Endothelial cell (in vitro differentiated cells): ENCODE measurements at places on chromosomes 3 and 15. TPM values are rescaled to one million over a fixed set of nuclear protein-coding genes. Genes with fewer than 3 reads are reported as not detected.

- no peaks in the 10 kb centered on the region for H3K4me1 ChIP-seq
- no peak for DNase-seq
- H3K27me3 ChIP-seq: no peaks in the 10 kb centered on the region
Measured at GRCh38 chr15:63575312-63575711, 21.9 kb upstream of the FBXL22 start.

DNA sequence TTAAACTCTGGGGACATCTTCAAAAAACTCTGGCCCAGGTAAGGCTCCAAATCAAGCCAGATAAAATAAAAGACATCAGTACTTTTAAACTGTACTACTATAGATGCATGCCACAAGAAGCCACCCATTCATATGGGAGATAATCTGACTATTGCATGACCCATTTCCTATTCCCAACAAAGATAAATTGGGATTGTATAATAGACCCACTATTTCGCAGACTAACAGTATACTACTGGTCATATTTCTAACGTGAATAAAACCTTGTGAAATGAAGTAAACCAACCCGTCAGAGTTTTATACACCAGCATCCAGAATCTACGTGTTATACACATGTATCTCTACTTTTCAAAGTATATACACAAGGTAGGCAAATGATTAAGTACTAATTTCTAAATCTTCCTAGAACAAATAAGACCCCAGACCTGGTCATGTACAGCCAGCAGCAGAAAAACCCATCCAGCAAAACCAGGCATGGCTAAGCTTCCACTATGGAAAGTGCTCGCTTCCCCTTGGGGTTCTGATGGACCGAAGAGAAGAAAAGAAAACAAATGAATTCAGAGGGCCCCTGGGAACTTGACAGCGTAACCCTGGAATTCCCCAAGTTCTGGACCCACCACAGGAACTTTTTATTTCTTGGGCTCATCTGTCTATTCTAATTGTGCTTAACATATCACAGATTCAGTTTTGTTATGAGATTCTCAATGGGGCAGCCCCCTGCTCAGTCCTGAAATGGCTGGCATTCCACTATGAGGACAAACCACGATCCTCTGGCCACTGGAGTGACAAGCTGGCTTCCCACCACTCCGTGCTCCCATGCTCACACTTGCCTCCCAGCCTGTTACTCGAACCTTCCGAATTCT, 69.1 kb downstream of the MB21D2 start:
- no peak for DNase-seq
- H3K27ac ChIP-seq: no peak overlapping the region
- H3K36me3 ChIP-seq: no peaks in the 10 kb centered on the region
- no peaks in the 10 kb centered on the region for H3K4me1 ChIP-seq

- no peak overlapping the region for H3K27ac ChIP-seq
- peaks cover 10% of the 10 kb centered on the region for H3K4me1 ChIP-seq
- no peaks in the 10 kb centered on the region for H3K36me3 ChIP-seq
- no peak overlapping the region for H3K4me3 ChIP-seq
Measured at GRCh38 chr15:25858952-25859760, 4.0 kb downstream of the ATP10A start.

GRCh38 chr3:195164573-195165264, 106.2 kb downstream of the XXYLT1 start:
- H3K4me3 ChIP-seq: no peak overlapping the region
- H3K27ac ChIP-seq: no peak overlapping the region
- H3K36me3 ChIP-seq: no peaks in the 10 kb centered on the region
- no peak for DNase-seq
- H3K4me1 ChIP-seq: peaks cover 62% of the 10 kb centered on the region
- H3K27me3 ChIP-seq: peaks cover 5% of the 10 kb centered on the region

DNA sequence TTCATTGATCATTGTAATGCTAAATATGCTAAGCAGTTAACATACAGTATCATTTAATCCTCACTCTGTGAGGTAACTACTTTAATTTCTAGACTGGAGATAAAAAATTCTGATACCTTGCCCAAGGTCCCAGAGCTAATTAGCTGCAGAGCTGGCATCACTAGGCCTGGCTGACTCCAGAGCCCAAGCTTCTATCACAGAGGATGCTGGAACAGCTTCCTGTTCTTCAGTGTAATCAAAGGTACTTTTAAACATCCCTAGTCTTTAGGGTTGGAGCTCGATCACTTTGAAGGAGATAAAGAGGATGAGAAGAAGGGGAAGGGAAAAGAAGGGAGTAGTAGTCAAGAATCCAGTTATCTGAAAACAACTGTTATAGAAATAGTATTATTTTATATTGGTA, 37.1 kb upstream of the BOC start:
- H3K27me3 ChIP-seq: no peaks in the 10 kb centered on the region
- no peak overlapping the region for H3K4me3 ChIP-seq
- no peak overlapping the region for H3K27ac ChIP-seq
- H3K4me1 ChIP-seq: peaks cover 17% of the 10 kb centered on the region

GRCh38 chr15:91294344-91294743, 194.3 kb downstream of the SV2B start:
- H3K36me3 ChIP-seq: no peaks in the 10 kb centered on the region
- H3K27ac ChIP-seq: no peak overlapping the region
- no peak for DNase-seq

GRCh38 chr3:44845528-44846520, 15.9 kb upstream of the TMEM42 start:
- peaks cover 3% of the 10 kb centered on the region for H3K36me3 ChIP-seq
- H3K27me3 ChIP-seq: no peaks in the 10 kb centered on the region

DNA sequence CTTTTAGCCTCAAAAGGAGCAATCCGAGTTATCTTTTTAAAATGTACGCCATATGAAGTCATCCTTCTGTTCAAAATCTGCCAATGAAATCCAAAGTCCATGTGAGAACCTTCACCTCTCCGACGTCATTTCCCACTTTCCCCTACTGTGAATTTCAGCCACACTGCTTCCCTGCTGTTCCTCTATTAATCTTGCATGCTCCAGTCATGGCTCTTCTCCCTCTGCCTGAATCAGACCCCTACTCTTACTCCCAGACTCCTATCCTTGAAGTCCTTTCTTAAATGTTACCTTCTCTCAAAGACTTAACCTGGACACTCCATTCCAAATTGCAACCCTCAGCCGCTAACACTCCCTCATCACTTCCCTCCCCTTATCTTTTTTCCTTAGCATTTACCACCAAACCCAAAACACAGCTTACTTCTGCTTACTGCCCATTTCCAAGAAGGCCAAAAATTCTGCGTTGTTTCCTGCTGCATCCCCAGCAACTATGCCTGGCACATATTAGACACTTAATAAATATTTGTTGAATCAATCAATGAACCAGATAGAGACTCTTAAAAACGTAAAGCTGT, 1.2 kb downstream of the NKIRAS1 start:
- peak overlapping the region; percentile 68 for H3K27ac ChIP-seq
- H3K27me3 ChIP-seq: peaks cover 8% of the 10 kb centered on the region
- H3K36me3 ChIP-seq: peaks cover 31% of the 10 kb centered on the region
- H3K4me1 ChIP-seq: peaks cover 29% of the 10 kb centered on the region
- DNase-seq: no peak

Gene RLBP1
- not detected for total RNA-seq

GRCh38 chr3:115146418-115147328, at the start of gene ZBTB20:
Gene ZBTB20, minus strand, starts transcription at chr3:115147288.
- H3K27ac ChIP-seq: peak within 1 kb of the TSS; percentile 95
- H3K4me1 ChIP-seq: peaks cover 7% of the 10 kb centered on the region
- peak within 1 kb of the TSS; percentile 97 for H3K4me3 ChIP-seq
- H3K27me3 ChIP-seq: peaks cover 4% of the 10 kb centered on the region
- H3K36me3 ChIP-seq: no peaks in the 10 kb centered on the region
- DNase-seq: peak; percentile 66

DNA sequence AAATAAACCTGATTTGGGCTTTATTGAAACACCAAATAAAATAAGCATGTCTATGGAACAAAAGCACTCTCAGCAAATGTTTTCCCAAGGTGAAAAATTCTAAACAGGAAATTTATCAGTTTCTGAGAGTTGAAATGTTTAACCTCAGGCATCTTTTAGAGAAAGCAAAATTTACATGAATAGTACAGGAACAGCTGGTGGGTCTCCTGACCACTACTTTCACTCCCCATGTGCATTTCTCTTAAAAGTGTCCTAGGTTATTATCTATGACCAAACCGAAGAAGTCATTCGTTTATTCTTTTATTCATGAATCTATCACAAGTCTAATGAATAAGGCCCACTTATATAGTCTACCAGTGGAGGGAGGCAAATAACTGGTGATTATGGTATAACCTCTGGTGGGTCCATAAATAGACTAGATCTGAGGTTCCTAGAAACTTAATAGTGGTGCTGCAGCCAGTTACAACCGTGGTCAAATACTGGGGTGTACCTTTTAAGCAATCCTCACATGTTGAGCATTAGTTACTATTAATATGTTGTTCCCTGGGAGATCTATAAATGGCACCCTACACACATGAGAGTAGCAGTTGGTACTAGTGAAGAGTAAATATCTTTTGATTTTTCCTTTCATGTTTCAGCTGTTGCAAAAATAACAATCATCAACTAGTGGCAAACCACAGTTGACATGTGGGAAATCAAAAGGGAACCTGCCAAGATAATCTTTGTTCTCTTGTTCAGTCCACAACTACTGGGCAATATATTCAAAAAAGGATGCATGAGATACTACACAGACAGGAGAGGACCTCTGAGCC, 169.3 kb upstream of the STAC start:
- H3K36me3 ChIP-seq: no peaks in the 10 kb centered on the region
- DNase-seq: no peak
- H3K27me3 ChIP-seq: no peaks in the 10 kb centered on the region
- no peak overlapping the region for H3K27ac ChIP-seq
- H3K4me1 ChIP-seq: no peaks in the 10 kb centered on the region
- H3K4me3 ChIP-seq: no peak overlapping the region

Gene UQCC5
- total RNA-seq: 13.3 TPM

DNA sequence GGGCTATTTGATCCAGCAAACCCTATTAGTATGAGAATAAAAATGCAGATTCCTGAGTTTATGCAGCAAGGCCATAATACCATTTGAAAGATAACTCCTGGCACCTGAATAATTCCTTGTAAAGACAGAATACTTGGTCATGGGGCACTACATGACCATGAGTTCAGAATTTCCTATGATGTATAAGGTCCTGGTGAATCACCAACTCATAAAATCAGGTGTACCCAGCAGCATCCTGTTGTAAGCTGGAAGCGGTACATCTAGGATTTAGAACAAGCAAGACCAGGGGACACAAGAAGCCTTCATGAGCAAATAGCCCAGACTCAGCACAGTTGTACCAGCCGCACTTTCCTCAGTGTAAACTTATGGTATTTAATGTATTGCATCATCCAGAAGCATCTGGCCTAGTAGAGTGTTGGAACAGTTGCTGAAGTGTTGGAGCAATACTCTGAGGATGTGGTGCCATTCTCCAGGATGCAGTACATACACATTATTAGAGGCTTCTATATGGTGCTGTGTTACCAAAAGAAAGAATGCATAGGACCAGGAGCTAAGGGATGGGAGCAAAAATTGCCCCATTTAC, 233.4 kb downstream of the SQOR start:
- H3K27ac ChIP-seq: no peak overlapping the region
- peaks cover 3% of the 10 kb centered on the region for H3K27me3 ChIP-seq
- H3K4me1 ChIP-seq: no peaks in the 10 kb centered on the region
- no peaks in the 10 kb centered on the region for H3K36me3 ChIP-seq

- H3K4me1 ChIP-seq: peaks cover 10% of the 10 kb centered on the region
- no peaks in the 10 kb centered on the region for H3K36me3 ChIP-seq
- H3K4me3 ChIP-seq: no peak overlapping the region
- H3K27ac ChIP-seq: no peak overlapping the region
- H3K27me3 ChIP-seq: peaks cover 5% of the 10 kb centered on the region
Measured at GRCh38 chr15:74763416-74763815, 14.8 kb downstream of the CYP1A2 start.

DNA sequence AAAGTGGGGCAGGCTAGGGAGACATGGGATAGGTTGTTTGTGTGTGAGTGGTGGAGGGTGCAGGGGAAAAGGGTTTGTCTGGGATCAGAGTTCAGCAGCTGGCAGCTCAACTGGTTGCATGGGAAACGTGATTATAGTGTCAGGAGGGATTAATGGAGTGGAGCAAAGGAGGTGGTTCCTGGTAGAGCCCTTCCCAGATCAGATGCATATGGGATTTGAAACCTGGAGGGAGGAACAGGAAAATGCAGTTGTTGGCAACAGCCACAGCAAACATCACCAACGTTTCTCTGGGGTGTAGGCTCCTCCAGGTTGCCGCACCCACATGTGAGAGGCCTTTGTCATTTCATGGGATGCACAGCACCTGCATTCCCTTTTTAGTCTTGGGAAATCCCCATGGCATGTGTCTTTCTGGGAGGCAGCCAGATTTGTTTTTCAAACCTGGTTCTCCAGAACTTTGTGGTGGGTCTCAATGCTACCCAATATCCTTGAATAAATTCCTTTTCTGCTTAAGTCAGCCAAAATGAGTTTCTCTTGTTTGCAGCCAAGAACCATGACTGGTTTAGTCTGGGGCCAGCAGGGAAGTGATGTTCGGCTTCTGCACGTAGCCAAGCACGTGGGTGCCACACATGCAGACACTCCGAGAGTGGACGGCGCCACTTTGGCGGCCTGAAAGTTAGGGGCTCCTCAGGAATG, 61.3 kb downstream of the BDH1 start:
- peaks cover 3% of the 10 kb centered on the region for H3K36me3 ChIP-seq
- H3K27me3 ChIP-seq: peaks cover 6% of the 10 kb centered on the region
- H3K27ac ChIP-seq: peak overlapping the region; percentile 3
- no peak for DNase-seq
- peaks cover 9% of the 10 kb centered on the region for H3K4me1 ChIP-seq

DNA sequence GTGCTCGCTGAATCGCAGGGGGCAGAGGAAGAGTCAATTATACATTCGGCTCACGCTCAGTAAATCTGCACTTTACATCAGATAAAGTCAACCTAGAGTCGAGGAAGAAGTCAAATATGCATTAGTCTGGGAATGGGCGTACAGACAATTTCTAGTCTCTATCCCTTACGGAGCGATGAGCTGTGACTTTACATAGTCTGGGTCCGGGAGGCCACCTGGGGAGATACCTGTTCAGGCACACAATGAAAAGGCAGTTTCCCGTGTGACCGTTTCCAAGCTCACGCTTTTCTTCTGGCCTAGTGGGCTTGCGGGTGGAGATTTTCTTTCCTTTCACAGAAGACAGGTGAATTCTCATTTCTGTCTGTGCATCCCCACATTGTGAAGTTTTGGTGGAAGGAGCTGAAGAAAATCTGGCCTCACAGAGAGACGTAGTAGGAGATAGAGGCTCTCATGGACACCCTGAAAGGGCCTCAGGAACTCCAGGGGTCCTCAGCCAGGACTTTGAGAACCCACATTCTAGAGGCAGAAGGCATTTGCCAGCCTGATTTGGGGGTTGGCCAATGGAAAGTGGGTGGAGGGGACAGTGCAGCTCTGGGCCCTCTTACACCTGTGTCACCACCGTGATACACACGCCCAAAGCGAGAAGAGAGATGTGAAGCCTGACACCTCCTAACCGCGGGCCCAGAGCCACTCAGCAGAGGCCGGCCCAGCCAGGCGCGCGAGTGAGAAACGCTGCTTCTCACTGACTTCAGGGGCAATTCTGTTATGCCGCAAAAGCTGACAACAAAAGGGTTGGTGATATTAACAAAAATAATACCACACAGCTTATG, 10.7 kb upstream of the OCA2 start:
- H3K27ac ChIP-seq: no peak overlapping the region
- H3K27me3 ChIP-seq: peaks cover 23% of the 10 kb centered on the region
- no peak overlapping the region for H3K4me3 ChIP-seq
- peaks cover 25% of the 10 kb centered on the region for H3K36me3 ChIP-seq
- no peak for DNase-seq
- H3K4me1 ChIP-seq: peaks cover 8% of the 10 kb centered on the region

Gene SOX14
- 19.7 TPM for total RNA-seq

GRCh38 chr3:101217472-101218245, 102.7 kb downstream of the IMPG2 start:
- H3K27ac ChIP-seq: no peak overlapping the region
- peaks cover 4% of the 10 kb centered on the region for H3K36me3 ChIP-seq
